ENCODE measurements at places on chromosomes 7 and 10.

DNA sequence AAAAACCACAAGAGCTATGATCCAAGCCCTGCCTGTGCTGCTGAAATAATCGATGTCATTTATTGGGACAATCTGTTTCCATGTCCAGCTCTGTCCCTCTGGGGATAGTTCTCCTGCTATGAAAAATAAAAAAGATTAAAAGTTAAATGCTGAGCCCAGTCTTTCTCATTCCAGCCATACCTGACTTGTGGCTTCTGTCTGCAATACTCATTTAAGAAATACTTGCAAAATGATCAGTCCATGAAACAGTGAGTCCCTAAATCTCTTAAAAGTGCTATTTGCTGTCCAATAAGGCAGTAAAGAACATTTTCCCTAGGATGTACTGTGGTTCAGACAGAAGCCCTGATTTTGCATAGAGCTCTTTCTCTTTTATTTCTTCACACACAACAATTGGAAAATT is 91.7 kb downstream of the SLC16A9 start:
- DNase-seq = no peak

GRCh38 chr7:114229246-114229645 is 185.4 kb upstream of the FOXP2 start:
- no peak for DNase-seq

- DNase-seq = no peak
Observed at GRCh38 chr7:146172112-146172511, 55.5 kb downstream of the CNTNAP2 start.

GRCh38 chr10:62414359-62414758 is 40.2 kb downstream of the ZNF365 start:
- no peak for DNase-seq

- no peak for DNase-seq
Observed at GRCh38 chr10:5413012-5413938, 918 bp downstream of the NET1 start.

GRCh38 chr7:108613147-108613948 is 43.7 kb downstream of the DNAJB9 start:
- no peak for DNase-seq

DNA sequence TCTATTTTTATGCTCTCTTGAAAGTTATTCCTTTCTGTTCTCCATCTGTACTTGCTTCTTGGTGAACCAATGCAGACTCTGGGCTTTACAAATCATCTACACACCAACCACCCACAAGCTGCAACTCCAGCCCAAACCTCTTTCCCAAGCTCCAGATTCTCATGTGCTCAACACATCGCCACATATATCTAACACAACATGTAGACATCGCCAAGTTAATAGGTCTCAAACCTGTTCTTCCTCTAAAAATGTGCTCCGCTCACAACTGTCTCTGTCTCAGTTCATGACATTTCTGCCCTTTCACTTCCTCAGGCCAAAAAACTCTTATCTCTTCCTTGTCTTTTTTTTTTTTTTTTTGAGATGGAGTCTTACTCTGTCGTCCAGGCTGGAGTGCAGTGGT is 95.7 kb upstream of the EEPD1 start:
- no peak for DNase-seq

DNA sequence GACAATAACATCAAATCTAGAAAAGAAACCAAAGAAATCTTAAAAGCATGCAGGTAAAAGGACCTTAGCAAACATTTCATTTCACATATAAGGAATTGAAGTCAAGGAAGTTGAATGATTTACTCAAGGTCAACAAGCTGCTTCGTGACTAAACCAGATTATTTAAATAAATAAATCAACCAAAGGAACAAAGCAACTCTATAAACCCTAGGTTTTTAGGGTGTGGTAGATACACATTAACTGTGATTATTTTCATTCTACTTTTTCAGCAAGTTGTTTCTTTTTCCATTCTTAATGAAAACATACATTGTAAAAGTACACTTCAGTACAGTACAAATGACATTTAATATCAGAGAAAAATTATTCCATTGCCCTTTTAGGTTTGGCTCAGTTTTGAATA is 382.0 kb upstream of the STEAP1 start:
- no peak for DNase-seq

DNA sequence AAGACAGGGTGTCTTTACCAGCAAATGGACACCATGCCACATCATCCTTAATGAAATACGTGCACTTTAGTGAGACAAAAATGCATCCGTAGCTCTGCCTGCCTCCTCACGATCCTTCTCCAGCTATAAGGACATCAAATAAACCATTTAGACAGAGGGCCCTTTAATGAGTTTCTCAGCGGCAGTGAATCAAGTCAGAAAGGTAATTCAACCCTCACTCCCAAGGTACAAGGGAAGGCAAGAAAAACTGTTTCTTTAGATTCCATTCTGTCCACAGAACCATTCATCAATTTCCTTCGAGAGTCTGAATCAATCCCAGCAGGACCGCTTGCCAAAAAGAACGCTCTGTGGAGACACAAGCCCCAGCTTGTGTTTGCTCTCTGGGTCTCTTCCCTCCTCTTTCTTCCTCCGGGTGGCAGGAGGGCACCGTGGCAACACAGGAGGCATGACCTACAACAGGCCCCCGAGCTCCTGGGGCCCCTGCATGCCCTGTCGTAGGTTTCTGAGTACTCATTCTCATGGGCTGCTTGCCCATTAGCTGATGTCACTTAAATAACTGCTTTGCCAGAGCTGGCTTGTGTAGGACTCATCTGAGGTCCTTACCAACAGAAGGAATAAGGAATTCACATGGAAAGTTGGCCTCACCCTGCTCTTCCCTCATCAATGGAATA is 297.8 kb upstream of the PRKCQ start:
- DNase-seq = peak; percentile 40

Data from right renal cortex interstitium (tissue), 3 donors.